ENCODE measurements at places on chromosomes 3 and 15.

GRCh38 chr3:151236736-151237135 lies 33.7 kb upstream of the GPR171 start:
- no peak for DNase-seq

DNA sequence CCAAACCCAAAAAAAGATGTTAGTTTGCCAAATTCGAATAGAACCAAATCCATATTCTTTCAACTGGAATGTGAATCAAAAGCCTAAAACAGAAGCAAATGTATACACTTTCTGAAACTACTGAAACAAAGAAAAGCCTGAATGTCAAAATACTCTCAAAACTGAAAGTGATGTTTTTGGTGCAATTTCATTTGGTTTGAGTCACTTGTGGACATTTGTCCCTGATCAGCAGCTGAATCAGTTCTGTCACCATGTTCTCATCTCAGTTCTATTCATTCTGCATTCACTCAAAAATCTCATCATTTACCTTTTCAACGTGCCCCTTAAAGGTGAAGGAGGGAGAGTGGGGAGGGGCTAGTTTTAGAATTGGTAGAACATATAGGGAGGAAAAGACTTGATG lies 266.8 kb downstream of the ABHD5 start:
- DNase-seq = no peak

- DNase-seq = no peak
Observed at GRCh38 chr3:159499031-159499793, 489.4 kb upstream of the IL12A start.

DNA sequence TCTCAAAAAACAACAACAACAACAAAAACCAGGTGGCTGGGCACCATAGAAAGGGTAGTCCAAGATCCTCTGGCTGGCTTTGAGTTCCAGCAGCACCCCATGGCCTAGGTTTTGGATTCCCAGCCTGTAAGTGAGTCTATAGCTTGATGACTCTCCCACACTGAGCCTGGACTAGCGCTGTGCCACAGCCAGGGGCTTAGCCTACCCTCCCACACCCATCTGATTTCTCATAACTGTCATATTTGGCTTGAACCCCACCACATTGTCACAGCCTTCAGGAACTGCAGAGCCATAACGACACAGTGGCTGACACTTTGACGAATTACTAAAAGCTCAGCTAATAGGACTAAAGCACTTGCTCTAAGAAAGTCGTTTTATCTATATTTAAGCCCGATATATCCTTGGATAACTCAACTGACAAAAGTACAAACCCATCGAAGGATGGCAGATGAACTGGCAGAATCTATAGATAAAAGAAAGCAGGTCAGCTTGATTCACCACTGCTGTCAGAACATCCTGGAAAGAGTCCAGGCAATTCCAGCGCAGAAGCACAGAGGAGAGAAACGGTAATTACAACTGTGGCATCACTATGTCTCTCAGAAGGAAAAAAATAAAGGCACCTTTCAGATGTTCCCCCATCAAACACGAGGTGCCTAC lies 62.1 kb downstream of the HOMER2 start:
- DNase-seq = no peak

GRCh38 chr3:120433662-120434331 lies 17.0 kb downstream of the FSTL1 start:
- DNase-seq = no peak

GRCh38 chr15:74488776-74489175 lies 27.8 kb upstream of the UBL7 start:
- no peak for DNase-seq

DNA sequence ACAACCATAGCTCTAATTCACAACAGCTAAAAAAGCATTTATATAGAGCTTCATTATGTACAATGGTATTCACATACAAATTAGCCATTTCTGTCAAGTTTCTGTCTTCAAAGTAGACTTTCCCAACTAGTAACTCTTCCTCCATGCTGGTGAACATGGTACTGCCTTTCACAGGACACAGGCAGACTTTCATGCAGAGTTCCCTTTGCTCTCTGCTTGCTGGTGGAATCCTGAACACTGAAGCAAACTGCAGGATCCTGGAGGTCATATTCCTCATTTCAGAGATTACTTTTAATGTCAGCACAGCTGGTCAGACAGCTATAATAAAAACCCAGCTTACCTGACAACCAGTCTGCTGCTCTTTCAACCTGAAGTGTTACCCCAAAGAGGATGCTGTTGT lies 53.6 kb downstream of the TASOR start:
- DNase-seq = no peak

GRCh38 chr3:117408811-117409210 lies 699.2 kb downstream of the TUSC7 start:
- DNase-seq = no peak

DNA sequence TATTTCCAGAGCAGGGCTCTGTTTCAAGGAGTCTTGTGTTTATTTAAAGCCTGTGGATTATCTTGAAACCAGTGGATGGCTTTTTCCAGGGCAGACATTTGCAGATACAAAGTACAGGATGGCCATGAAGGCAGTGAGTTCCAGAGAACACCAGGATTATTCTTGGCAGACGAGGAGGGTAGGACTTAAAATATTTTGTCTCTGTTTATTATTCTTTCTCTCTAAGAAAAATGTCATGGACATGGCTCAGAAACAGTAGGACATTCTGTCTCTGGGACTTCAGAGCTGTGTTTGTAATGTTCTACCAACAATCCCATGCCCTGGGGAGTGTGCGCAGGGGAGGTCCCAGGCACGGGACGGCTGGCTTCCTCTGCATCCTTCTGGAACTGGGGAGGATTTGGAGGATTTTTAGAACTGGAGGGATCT lies 125.9 kb downstream of the ATP10A start:
- no peak for DNase-seq

DNA sequence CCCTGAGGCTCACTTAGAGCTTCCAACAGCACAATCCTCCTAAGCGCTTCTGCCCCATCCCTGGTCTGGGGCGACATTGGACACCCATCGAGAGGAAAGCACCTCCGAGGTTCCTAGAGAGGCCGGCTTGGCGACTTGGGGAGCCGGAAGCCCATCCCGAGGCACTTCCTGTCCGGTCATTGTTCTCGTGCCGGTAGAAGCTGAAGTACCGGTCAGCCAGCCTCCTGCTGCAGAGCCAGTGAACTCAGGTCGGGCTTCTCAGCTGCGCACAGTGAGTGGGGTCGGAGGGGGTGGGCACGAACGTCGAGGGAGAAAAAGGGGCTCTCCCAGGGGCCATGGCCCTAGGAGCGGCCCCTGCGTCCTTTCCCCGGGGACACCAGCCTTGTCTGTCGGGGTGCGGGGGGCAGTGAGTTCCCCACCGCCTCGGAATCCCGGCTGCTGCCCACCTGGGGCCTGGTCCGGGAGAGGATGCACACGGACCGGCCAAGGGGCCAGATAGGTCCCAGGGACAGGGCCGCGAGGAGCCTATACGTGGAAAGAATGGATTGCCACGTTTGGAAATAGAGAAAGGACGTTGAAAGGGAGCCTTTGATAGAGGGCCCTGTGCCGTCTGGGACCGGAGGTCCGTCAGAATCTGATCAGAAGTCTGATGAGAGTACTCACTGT lies at the start of gene ZNF35:
TSS of gene ZNF35 (plus strand) at position 169 of the 666 bp plus-strand sequence. CDS start 2,336 bp downstream, outside the sequence.
- DNase-seq = peak; percentile 39

- DNase-seq = no peak
Observed at GRCh38 chr15:81085898-81086297, 48.2 kb upstream of the CFAP161 start.

- DNase-seq = no peak
Observed at GRCh38 chr15:69535101-69535638, 82.6 kb downstream of the RPLP1 start.

DNA sequence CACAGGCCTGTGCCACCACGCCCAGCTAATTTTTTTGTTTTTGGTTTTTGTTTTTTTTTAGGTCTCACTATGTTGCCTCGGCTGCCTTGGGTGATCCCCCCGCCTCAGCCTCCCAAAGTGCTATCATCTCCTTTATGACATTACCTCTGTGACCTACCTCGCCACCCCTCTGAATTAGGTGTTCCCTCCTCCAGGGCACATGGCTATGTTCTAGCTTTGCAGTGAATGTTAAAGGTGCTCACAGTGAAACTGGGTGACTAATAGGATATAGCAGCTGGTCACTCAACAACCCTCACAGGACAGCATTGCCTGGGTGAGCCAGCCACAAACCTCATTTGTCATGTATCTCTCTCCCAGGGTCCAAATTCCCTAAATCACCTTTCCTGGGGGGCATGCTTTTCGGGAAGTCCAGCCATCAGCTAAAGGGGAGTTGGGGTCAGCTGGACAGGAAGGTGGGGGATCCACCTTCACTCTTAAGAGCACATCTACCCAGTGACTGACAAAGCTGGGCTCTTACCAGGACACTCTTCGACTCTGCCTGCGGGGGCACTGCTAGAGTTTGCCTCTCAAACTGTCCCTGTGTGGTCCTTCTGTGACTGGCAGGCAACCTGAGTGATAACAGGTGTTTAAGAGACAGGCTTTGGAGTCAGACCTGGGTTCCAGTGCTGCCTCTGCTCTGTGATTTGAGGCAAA lies 1.6 kb upstream of the TTLL3 start:
- peak; percentile 53 for DNase-seq

DNA sequence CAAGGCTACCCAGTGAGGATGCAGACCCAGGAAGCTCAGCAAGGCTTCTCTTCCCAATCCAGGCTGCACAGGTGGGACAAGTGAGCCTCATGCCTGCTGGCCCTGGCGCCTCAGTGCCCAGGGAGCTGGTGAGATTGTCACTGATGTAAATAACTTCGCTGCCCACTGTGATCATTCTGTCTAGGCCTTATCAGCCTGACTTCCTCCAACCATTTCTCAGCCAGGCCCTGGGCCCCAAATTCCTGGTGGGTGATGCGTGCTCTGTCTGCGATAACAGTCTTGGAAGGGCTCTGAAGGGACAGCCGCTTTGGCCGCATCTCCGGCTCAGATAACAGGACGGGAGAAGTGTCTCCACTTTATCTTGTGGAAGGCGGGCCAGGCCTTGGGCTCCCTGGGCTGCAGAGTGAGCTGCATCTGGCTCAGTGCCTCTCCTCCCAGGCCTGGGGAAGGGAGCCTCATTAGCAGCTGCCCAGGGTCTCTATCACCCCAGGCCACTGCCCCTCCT lies 2.2 kb upstream of the FBLN2 start:
- DNase-seq = no peak

- peak; percentile 67 for DNase-seq
Observed at GRCh38 chr3:69250014-69250413, 127.6 kb upstream of the LMOD3 start.

- no peak for DNase-seq
Observed at GRCh38 chr15:43404130-43404529, 33.2 kb downstream of the TUBGCP4 start.

DNA sequence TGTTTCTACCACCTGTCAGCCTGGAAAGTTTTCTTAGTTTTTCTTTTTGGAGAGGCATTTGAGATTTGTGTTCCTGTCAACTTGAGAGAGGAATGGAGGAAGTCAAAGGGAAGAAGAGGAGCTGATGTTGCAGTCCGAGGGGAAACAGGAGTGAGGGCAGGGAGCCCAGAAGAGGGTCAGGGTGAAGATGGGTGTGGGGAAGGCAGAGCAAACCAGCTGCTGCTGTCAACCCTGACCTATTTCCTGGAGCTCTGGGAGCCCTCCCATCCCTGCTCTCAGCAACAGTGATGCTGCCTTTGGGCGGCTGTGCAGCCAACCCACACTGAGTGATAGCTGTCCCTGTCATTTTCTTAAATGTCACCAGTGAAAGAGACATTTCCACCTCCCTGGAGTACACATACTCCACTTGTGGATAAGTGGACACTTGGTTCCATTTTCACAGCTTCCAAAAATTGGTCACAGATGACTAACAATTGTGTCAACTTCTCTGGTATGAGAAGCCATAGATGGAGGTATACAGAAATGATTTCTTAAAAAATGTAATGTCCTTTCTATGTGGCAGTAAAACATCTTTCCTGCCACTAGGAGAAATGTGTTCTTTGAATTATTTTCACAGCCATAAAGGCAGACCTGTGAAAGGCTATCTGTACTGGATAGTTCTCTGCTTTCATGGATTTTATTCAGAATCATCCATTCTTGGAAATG lies 556.3 kb upstream of the TBL1XR1 start:
- no peak for DNase-seq
